ENCODE measurements at places on chromosomes 2 and 18.

- ATAC-seq, result no peak
Measured at GRCh38 chr2:184413671-184414229, 184.6 kb upstream of the ZNF804A start.

DNA sequence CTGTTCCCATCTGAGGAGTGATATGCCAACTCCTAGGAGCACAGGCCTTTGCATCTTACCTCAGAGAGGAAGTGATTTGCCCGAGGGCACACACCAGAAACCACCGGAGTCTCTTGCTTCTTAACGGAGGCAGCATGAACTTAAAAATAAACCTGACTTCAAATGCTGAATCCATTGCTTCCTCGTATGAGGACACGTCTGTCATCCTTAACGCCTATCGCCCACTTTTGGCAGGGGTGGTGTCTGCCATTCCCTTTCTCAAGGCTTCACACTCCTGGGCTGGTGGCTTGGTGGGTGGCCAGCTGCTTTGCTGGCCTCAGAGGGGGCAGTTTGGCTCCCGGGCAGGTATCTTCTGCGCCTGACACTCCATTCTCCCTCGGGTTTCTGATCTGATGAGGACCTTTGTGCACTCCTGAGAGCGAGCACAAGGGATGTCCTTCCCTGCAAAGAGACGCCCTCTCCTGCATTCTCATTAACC, 1.1 kb upstream of the PREB start:
- ATAC-seq, result no peak

DNA sequence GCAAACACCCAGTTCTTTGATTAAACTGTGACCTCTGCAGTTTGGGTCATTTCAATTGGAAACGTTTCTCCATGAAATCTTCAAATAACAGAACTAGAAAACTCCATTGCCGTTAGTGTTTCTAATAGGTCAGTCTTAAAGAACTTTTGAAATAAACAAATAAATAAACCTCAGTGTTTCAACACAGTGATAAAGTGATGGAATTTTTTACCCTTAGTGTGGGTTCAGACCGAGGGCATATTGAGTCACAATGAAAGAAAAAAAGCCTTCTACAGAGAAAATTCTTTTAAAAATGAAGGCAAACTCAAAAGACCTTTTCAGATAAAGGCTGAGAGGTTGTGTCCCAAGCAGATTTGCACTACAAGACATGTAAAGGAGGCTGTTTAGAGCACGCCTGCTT, 149.6 kb downstream of the NCKAP5 start:
- ATAC-seq, result no peak

DNA sequence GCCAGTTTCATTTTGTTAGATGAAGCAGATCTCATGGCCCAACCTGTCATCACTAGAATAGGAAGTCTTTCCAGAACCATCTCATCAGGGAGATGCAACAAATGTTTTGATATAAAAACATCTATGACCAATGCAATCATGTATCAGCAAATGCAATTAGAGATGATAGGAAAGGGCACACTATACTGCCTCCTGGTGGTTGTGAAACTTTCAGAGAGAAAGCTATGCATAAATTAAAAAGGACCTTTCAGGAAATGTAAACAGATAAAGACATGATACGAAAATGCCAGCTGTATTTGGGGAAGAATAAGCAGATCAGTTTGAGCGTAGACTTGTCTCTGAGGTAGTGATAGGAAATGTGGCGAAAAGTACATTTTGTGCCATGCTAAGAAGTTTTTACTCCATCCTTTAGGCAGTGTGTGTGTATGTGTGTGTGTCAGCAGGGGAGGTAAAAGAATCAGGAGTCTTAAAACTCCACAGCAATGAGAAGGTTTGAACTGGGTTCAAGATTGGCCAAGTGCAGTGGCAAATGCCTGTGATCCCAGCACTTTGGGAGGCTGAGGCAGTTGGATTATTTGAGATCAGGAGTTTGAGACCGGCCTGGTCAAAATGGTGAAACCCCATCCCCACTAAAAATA, 479.3 kb downstream of the CPS1 start:
- no peak for ATAC-seq

GRCh38 chr2:231034291-231034882, 2.9 kb upstream of the C2orf72 start:
- ATAC-seq, result no peak
